ENCODE measurements at places on chromosomes 2 and 18.
A peak's percentile ranks its signal among the peaks of the same experiment; 100 is the strongest.

- DNase-seq = peak; percentile 40
Measured at GRCh38 chr2:138516030-138516704, 14.6 kb downstream of the SPOPL start.

DNA sequence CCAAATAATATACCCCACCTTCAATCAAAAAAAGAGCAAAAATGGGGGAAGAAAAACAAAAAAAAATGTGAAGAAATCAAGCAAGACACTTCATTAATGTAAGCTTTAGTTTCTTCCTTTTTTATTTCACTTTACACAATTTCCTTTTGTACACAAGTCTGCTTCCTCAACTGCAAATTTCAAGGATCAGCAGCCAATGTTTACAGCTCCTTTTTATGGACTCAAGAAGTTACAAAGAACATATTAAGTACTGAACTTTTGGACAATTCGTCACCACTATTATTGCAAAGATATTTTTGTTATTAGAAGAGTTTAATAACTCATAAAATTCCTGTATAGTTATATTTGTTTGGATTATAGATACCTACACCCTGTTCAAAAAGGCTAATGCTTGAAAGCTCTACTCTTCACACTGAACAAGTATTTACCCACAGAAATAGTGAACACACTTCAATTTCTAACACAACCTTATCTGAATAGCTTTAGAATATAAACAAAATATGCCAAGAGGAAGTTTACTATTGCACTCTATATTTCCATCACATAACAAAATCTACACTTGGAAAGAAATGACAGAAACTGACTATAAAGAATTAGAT is 658.7 kb upstream of the CNTNAP5 start:
- no peak for DNase-seq

- DNase-seq = no peak
Measured at GRCh38 chr2:184679219-184680018, 81.1 kb downstream of the ZNF804A start.

GRCh38 chr2:43165378-43166069 is 60.9 kb downstream of the ZFP36L2 start:
- DNase-seq = no peak

DNA sequence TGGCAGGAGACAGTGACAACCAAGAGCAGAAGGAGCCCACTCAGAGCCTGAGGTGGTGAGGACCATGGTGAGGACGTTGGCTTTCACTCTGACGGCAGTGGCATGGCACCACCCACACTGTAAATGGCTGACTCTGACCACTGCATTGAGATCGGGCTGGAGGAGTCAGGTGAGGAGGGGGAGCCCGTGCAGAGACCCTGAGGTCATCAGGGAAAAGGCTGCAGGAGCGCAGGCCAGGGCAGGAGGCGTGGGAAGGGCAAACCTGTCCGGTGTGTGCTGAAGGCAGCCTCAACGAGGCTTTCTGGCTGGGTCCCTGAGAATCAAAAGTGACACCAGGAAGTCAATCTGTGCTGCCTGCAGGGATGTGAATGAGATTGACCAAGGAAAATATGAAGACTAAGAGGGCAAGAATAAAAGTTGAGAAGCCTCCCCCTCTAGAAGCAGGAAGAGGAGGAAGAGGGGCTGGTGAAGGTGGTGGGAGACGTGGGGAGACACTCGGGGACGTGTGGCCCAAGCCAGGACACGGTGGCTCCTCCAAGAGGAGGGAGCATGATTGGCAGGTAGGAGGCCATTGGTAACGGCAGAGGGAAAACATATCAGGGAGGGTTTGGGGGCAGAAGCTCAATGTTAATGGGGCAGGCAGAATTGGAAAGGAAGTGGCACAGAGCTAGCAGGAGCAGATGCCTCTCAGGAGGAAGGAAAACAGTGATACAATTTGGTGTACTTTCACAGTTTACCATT is 2.0 kb upstream of the OR6B3 start:
- DNase-seq = no peak

GRCh38 chr2:149313512-149313972 is 16.8 kb upstream of the LYPD6 start:
- DNase-seq = peak; percentile 17

GRCh38 chr18:8084160-8084559 is 517.0 kb downstream of the PTPRM start:
- peak; percentile 8 for DNase-seq

All from fibroblast of skin of left quadriceps (primary cell).